Iris pigment epithelial cell (primary cell): ENCODE measurements at places on chromosomes 3 and 15.

- no peak for DNase-seq
Observed at GRCh38 chr3:40267937-40268724, 41.4 kb upstream of the EIF1B start.

DNA sequence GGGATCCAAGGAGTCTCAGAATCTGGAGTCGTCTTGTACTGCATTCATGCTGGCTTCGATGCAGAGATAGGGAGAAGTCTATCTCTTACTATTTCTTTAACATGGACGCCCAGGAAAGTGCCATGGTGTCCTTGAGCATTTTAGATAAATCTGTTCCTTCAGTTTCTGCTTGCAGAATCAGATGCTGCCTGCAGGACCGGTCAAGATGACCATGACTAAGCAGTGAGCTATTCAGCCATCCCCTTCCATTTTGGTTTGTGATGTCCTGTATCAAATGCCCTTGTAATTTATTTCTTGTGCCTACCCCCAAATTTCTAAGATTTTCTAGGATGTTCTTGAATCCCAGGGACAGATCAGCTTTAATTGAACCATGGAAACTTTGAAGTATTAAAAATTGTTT lies 139.4 kb upstream of the TP63 start:
- DNase-seq, result no peak

GRCh38 chr3:50295553-50296431 lies 3.4 kb downstream of the HYAL3 start:
- no peak for DNase-seq

GRCh38 chr15:96158938-96159337 lies 171.6 kb upstream of the NR2F2 start:
- no peak for DNase-seq

- peak; percentile 45 for DNase-seq
Observed at GRCh38 chr3:43699864-43700263, 9.1 kb downstream of the ABHD5 start.

DNA sequence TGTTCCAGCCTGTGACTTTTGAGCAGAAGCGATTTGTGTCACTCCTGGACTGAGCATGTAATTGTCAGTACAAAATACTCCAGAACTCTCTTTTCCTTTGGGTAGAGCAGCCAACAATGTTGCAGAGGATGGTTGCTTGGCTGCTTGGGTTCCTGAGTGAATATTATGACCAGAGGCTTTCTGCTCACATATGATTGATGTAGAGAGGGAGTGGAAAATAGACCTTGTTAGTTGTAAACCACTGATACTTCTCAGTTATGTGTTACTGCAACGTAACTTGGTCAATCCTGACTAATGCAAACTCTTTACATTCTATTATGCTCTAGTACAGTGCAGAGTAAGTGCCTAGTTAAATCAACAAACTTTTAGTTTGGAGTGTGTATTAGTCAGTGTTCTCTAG lies 322.6 kb upstream of the KCNH8 start:
- DNase-seq, result no peak

- no peak for DNase-seq
Observed at GRCh38 chr3:64164349-64164748, 60.9 kb downstream of the PRICKLE2 start.

- no peak for DNase-seq
Observed at GRCh38 chr3:133955892-133956291, 60.2 kb upstream of the RAB6B start.

GRCh38 chr15:70584838-70585706 lies 178.3 kb downstream of the UACA start:
- peak; percentile 62 for DNase-seq

- DNase-seq, result no peak
Observed at GRCh38 chr3:17494117-17494809, 248.2 kb downstream of the TBC1D5 start.

- no peak for DNase-seq
Observed at GRCh38 chr15:99478977-99479376, 86.8 kb upstream of the MEF2A start.

DNA sequence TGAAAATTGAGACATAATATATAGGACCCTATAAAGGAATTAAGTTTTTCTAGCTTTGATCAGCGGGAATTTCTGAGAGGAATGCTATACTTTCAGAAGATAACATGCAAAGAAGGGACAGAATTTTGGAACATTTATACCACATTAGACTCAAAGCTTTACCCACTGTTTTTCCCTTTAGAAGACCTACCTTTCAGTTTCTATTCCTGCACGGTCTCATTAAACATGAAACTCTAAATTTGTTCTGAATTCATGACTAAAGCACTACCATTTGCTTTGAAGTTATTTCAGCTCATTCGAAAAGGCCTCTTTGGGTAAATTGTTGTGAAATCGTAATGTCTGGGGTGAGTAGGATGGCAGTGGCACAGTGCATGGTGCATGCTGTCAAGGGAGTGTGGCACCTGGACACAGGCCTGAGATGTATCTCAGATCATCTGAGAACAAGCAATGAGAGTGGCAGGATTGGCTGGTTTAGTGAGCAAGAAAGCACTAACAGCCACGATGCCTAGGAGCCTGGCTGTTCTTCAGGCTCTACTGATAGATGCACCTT lies 42.5 kb downstream of the CHCHD4 start:
- DNase-seq, result no peak

DNA sequence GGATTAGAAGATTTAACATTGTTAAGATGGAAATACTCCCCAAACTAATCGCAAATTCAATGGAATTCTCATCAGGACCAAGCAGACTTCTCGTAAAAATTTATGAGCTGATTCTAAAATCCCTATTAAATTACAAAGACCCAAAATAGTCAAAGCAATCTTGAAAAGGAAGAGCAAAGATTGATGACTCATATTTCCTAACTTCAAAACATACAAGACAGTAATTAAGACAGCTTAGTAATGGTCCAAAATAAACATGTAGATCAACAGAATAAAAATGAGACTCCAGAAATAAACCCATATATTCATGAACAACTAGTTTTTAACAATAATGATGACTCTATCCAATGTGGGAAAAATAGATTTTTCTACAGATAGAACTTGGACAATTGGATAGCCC lies 148.7 kb downstream of the SI start:
- DNase-seq, result no peak

DNA sequence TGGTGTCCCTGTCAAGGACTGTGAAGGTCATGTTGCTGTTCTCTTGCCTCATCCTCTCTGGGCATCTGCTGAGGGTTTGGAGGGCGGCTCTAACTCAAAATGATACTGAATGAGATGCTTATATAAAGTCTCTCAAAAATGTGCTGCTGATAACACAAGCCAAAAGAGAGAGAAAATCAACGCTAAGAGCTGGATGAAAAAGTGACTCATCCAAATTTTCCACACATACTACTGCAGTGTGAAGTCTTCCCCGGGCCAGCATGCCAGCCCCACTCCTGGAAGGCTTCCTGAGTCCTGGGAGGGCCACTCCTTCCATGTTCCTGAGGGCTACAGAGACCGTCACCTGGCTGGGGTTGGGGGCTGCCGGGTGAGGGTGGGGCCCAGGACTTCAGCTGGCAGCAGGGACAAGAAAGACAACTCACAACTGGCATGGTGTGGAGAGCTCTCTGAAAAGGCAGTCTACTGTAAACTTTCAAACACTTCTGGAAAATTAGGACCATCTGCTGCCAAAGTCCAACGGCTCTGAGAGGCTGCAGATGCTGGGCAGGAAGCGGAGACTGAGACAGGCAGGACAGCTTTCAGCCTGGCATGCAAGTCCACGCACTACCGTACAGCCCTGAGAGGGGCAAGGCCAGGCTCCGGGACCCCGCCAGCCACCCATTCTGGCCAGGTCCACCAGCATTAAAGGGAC lies 200.3 kb downstream of the ADAMTS17 start:
- no peak for DNase-seq

DNA sequence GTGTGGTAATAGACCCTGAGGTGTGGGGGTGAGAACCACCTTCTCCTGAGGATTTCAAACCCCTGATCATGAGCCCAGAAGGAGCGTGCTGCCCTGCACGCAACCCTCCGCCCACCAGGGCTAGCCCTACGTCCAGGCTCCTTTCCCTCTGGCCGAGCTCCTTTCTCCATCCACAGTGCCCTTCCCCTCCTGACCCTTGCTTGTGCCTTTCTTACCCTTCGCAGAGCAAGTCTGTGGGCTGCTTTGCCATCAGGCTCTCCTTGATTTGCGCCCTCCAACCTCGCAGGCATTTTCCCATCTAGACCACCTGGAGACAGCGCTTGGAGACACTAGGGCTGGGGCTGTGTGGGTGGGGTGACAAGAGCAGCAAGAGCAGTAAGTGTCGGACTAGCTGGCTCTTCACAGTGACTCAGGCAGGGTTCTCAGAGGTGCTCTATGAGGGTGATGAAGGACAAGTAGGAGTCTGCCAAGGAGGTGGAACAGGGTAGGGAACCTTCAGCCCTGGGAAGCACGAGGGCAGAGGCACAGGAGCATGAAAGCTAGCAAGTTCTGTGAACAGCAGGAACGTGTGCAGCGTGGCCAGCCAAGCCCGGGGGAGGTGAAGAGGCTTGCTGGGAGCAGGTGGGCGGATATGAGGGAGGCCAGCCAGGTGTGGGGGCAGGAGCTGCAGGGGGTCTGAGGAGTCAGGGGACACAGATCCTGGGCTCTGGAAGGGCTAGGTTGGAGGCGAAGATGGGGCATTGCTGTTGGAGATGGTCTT lies 2.5 kb upstream of the SLC38A3 start:
- no peak for DNase-seq

DNA sequence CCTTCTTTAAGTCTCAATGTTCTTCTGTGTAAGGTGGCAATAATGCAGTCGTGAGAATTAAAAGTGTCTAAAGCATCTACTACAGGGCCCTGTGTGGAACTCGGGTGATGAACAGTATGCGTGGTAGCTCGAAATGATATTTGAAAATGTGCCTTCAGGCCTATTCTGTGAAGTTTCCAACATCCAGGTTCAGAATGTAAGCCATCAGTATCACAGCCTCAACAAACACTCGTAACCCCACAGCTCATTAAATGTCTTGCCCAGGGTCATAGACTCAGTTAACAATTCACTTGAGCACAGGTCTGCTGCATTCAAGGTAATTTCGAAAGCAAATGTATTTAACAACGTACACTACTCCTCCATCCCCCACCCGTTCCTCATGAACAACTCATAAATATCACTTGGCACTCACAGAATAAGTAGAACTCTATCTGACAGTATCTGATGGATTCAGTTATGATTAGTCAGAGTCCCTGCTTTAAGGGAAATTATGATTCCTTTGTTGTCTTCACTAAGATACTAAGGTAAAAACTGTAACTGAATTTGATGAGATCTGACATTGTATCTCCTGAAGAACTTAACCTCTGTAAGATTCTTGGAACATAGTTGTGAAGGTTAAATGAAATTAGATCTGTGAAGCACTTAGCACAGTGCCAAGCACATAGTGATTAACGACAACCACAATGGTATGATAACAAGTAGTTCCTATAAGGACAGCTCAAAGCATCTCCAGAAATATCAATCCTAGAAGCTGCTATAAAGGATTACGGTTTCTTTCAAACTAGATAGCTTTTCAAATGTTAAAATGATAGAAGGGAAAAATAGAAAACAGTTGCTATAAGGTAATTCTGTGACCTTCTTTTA lies 642.3 kb downstream of the TBL1XR1 start:
- DNase-seq, result no peak

GRCh38 chr3:110957247-110958025 lies 114.2 kb upstream of the NECTIN3 start:
- no peak for DNase-seq

GRCh38 chr15:98408231-98408630 lies 240.1 kb upstream of the IGF1R start:
- DNase-seq, result no peak

- no peak for DNase-seq
Observed at GRCh38 chr15:63076714-63077046, 34.1 kb downstream of the TPM1 start.

DNA sequence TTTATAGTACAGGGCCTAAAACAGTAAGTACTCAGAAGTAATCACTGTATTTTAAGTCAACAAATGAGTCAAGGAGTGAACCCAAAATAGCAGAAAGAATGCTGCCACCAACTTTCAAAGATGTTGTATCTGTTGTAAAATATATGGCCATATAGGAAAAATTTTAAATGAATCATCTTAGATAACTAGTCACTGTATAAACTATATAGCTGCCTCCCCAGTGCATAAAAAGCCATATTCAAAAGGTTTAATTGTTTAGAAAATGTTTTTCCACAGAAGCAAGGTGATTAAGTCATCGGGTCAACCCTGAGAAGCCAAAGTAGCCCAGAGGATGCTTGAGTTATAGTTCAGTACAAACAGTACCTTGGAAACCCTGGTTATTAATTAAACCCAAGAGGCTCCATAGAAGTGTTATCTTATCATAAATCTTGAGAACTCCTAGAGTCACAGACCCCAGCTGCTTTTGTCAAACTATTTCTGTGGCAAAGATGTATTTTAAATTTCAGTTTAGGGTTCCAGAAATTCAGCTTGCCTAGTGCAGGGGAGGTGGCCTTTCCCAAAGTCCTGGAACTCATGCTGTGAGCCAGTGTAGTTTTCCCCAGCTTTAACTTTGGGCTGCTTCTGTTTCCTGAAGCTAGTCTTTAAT lies 39.2 kb downstream of the MBNL1 start:
- no peak for DNase-seq

DNA sequence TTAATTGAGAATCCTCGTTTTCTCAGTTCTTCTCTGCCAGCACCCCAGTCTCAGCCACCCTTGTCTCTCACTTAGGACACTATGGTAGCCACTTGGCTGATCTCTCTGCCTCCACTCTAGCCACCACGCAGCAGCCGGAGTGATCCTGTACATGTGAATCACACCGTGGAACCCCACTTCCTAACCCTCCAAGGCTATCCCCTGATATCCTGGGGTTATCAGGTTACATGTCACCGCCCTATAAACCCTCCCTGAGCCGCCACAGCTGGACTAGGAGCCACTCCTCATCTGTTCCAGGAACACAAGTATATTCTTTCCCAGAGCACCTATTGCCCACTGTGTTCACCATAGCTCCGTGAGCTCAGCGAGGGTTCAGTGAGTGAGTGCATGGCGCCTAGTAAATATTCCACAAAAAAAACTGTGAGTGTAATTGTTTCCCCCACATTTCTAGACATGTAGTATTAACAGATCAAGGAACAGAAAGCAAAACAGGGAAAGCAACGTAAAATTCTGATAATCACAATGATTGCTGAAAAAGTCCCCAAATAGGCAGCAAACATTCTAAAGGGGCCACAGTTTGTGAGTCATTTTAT lies 661 bp upstream of the PARP14 start:
- DNase-seq, result peak; percentile 19

DNA sequence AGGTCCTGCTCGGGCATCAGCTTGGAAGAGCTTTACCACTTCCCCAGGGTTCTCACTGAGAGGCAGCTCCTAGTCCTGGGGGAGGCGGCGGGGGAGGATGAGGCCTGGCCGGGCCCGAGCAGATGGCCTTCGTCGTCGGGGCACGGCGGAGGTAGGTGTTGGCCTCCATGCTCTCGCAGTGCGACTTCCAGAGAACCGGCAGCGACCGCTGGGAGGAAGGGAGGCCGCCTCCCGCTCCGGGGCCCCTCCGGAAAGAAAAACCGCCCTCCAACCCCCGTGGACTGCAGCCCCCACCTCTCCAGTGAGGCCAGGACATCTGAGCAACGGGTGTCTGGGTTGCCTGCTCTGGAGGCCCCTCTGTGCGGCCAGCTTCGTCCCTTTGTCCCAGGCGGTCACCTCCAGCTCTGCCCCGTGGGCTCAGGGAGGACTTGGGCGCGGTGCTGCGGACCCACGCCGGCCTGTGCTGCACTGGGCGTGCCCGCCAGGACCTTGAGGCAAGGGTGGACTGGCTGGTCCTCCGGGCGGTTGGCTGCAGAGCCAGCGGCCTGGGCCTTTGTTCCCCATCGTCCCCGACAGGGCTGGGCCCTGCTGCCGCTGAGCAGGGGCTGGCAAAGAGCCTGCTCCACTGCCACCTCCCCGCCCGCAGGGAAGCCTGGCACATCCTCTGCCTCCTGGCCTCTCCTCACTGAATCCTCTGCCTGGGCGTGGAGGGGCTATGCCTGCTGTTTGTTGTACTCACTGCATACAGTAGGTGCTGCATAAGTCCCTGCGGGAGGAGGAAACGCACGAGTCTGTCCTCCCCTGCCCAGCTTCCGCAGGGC lies 13.6 kb upstream of the GP9 start:
- no peak for DNase-seq
